ENCODE measurements at places on chromosomes 7 and 10.

DNA sequence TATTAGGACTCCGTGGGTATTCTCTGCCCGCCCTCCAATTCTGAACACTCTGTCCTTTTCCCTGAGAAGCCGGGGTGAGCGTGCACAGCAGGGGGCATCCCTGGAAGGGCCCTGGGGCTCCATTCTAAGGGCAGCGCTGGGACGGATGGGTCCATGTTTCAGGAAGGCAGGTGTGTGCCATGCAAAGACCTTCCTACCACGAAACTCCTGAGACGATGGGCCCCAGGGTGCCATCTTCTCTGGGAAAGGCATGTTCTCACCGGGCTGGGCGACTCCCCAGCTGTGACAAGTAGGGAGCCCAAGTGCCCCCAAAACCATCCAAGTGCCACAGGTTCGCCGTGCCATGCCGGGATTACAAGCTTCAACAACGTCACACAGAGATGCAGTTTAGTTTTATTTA lies 256.7 kb downstream of the DNAJB6 start:
- DNase-seq, result no peak

- no peak for DNase-seq
Measured at GRCh38 chr10:49817845-49818244, 55.7 kb upstream of the OGDHL start.

DNA sequence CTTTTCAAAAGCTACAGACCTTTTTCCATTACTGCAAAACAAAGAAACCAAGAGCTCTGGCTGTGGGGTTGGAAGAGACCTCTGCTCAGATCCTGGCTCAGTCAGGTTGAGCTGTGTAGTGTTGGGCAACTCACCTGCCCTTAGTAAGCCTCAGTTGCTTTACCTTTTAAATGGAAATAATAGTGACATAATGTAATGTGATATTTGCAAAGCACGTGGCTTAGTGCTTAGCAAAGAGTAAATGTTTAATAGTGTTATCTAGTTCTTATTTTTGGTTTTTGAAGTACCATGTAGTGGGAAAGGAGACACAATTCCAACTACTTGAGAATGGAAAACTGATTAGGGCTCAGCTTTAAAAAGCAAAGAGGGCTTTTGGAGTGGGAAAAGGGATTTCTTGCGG lies 100.2 kb downstream of the SVIL start:
- DNase-seq, result no peak

GRCh38 chr7:15584575-15584974 lies 22.8 kb upstream of the AGMO start:
- no peak for DNase-seq

- no peak for DNase-seq
Measured at GRCh38 chr10:124306520-124306919, 112.2 kb downstream of the OAT start.

GRCh38 chr10:64113375-64113774 lies 592.2 kb downstream of the REEP3 start:
- DNase-seq, result no peak

DNA sequence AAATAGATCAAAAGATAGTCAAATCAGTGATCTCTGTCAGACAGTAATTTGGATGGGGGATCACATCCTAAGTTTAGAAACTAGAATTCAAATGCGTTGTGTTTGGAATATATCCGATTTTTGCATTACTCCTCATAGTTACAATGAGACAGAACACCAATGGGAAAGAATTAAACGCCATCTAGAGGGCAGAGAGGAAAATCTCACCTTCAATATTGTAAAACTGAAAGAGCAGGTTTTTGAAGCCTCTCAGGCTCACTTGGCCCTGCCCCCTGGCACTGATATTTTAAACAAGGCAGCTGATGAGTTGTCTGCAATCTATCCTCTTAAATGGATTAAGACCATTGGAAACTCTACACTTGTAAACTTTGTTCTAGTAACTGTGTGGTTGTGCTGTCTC lies 17.7 kb downstream of the FRG2B start:
- peak; percentile 11 for DNase-seq

- DNase-seq, result no peak
Measured at GRCh38 chr10:101580486-101581399, 7.3 kb downstream of the POLL start.

- no peak for DNase-seq
Measured at GRCh38 chr7:88686468-88687229, 72.9 kb upstream of the ZNF804B start.

DNA sequence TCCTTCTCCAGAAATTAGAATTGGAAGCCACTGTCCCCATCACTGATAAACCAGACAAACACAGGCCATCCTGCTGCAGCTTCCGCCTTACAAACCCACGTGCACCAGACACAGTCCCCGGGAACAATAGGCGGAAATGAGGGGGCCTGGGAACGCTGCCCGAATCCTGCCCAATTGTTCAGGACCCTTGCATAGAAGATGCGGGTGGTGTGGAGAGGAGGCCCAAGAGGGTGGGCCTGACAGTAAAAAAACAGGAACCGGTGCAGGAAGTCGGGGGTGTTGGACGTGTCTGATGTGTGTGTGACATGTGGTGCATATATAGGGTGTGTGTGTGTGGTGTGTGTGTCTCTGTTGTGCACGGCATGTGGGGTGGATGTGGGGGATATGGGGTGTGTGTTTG lies 26.5 kb upstream of the CHST15 start:
- no peak for DNase-seq

DNA sequence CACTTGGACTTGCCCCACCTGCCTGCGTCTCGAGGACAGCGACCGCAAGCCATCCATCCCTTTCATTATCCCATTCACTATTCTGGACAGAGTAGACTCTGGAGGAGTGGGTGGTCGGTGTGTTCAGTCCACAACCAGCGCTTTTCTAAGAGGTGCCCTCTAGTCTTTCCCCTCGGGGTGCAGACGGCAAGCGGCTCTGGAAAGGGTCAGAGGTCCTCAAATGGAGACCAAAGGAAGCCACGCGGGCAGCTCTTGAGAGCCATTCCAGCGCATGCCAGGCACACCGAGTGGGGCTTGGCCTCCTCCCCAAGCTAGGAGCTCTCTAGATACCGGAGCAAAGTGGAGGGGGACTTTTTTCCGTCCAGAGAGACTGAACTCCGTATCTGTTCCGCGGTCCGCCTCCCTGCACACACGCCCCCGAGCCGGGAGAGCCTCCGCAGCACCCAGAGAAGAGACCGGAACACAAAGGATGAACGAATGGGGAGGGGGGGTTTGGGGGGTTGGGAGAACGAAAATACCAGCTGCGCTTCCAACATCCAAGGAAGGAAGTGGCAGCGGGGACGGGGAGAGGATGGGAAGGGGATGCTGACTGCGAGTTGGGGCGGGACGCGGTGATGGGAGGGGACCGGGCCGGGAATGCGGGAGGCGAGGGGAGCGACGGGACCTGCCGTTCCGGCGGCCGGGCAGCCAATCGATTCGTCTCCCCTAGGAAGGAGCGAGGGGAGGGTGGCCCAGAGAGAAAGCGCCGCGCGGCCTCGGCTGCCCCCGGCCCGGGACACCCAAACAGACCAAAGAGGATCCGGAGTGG lies 515 bp downstream of the GSDME start:
- DNase-seq, result no peak

DNA sequence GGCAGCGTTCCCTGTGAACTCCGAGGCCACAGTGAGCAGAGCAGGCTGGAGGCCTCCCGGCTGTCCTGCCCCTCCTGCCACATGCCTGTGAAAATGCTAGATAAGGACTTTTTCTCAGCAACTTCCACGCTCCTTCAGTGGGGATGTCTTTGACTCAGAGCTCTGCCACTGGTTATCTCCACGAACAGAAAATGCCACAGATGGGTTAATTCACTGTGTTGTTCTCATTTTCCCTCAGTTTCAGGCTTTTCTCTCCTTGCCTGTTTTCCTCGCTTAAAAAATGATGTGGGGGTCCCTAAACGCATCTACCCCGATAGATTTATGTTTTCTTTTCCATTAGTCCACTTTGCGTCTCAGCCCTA lies 51.3 kb downstream of the IKZF1 start:
- DNase-seq, result no peak

DNA sequence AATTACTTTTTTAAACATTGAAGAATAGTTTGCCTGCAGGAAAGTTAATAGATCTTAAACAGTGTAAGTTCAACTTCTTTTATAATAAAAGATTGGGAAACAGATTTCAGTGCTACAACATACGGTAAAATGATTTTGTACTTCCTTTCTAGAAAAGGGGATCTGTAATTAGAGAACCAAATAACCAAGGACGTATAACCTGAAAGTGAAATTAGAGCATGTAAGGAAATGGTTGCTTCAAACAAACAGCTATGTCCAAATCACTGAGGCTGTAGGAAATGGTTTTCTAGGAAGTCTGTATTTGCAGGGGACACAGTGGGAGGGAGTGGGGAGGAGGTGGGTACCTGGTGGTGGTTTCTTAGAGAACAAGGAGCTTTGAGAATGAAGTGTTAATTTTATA lies 57.9 kb upstream of the EXOC6 start:
- DNase-seq, result no peak

- DNase-seq, result no peak
Measured at GRCh38 chr7:29619848-29620555, 56.4 kb downstream of the PRR15 start.

DNA sequence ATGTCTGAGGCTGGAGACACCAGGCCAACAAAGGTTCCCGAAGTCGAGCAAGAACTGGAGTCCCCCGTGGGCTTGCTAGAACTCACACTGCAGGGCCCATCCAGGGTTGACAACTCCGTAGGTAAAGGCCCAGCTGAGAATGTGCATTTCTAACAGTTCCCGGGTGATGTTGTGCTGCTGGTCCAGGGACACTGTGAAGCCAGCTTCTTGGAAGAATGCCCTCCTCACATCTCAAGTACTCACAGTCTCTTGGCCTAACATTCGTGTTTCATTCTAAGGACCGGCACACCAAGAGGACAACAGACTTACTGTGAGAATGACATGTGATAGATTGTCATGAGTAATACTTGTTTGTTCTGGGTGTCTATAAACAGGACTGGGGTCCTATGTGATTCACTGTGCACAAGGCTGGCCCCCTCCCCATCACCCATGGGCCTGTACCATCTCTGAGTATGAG lies 682.3 kb upstream of the IGFBP3 start:
- DNase-seq, result no peak

DNA sequence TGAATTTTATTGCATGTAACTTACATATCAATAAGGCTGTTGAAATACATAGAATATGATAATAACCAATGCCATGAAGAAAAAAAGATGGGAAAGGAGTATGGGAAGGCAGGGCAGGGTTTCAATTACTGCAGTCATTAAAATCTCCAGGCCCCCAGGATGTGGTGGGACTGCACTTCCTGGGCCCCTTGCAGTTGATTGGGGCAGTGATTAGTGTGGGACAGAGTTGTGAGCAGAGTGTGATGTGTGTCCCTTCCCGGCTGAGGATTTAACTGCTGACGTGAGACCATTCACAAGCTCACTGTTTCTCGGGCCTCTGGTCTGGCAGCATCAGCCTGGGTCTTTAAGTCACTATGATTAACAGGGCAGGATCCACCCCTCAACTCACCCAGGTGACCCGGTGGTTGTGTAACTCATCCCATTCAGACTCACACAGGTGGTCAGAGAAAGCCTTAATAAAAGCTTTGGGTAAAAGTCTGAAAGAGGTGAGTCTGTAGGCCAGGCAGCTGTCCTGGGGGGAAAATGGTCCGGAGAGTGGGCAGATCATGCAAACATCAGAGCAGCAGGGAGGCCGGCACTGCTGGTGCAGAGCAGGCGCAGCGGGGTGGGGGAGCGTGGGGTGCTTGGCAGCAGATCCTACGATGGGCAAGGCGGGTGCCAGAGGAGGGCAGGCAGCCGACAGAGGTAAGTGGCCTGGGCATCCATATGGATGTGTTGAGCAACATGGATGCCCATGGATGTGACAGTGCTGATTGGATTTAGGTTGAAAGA lies 36.3 kb upstream of the WDFY4 start:
- no peak for DNase-seq

GRCh38 chr10:63166742-63167258 lies 33.7 kb downstream of the NRBF2 start:
- peak; percentile 71 for DNase-seq

DNA sequence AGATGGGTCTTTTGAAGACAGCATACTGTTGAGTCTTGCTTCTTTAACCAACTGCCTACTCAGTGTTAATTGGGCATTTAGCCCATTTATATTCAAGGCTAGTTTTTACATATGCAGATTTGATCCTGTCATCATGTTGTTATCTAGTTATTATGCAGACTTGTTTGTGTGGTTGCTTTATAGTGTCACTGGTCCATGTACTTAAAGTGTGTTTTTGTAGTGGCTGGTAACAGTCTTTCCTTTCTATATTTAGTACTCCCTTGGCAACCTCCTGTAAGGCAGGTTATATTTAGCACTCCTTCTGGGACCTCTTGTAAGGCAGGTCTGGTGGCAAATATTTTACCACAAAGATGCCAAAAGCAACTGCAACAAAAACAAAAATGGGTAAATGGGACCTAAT lies 66.7 kb downstream of the TES start:
- no peak for DNase-seq

- no peak for DNase-seq
Measured at GRCh38 chr10:71312811-71313789, 6.0 kb upstream of the SLC29A3 start.

GRCh38 chr7:135463908-135464307 lies 46.0 kb downstream of the CNOT4 start:
- DNase-seq, result no peak

GRCh38 chr7:134284952-134285351 lies 31.8 kb downstream of the SLC35B4 start:
- no peak for DNase-seq

GRCh38 chr7:22895140-22895827 lies 72.6 kb upstream of the TOMM7 start:
- DNase-seq, result no peak

- DNase-seq, result no peak
Measured at GRCh38 chr10:28845009-28845682, 167.8 kb downstream of the BAMBI start.

DNA sequence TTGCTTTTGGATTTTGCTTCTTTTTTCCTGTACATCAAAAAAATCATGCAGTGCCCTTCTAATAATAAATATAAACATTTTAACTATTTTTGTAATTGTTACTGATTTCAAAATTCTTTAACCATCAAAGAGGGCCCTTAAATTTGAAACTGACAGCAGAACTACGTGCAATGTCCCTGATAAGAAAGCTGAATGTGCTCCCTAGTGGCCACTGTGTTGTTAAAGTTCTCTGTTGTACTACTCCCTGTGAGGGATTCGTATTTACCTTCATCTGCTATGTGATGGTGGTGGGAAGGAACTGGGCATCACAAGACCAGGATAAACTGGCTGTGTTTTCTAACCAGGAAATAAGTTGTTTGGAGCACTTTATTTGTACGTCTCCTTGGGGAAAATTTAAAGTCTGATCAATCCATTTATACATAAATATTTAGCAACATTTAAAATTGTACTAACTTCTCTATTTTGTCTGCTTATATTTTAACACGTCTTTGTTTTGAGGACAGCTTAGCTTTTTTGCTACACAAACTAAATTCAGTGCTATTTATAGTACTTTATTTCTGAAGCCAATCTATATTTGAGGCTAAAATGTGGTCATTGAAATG lies 322.4 kb downstream of the HGF start:
- DNase-seq, result no peak

GRCh38 chr7:86916277-86916825 lies 143.1 kb downstream of the ELAPOR2 start:
- DNase-seq, result no peak
